ENCODE measurements at places on chromosomes 4 and X.

DNA sequence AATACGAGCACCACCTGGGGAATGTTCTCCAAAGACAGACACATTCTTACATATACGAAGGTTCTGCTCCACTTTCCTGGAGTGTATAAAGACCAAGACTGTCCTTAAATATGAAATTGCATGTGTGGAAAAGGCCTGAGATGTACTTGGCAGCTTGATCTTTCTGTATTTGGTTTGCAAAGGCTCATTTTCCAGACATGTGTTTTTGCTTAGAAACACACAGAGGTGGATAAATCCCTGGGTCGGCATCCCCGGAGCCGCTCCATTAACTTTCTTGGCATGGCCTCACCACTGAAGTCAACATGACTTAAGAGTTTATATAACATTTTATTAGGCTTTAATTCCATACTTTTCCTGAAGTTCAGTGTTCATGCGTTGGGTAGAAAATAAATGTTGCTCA lies 239.4 kb downstream of the LDB2 start:
- no peak for DNase-seq

DNA sequence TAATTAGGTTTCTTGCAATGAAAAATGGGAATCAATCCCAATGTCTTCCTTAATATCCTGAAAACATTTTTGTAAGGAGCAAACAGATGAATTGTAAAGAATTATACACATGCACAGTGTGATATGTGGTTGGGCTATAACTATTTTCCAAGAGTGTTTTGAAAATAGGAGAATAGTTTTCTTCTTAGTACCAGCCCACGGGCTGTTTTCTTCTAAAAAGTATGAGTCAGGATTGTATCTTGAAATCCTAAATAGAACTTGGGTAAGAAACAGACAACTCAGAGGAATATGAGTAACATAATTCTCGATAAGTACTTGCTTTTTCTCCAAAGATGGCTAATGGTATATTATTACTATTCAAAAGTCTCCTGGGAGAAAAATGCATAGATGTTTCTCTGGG lies 136.7 kb downstream of the MAGEC2 start:
- no peak for DNase-seq

- DNase-seq, result peak; percentile 42
Measured at GRCh38 chr4:165834116-165834515, 38.9 kb upstream of the TLL1 start.

DNA sequence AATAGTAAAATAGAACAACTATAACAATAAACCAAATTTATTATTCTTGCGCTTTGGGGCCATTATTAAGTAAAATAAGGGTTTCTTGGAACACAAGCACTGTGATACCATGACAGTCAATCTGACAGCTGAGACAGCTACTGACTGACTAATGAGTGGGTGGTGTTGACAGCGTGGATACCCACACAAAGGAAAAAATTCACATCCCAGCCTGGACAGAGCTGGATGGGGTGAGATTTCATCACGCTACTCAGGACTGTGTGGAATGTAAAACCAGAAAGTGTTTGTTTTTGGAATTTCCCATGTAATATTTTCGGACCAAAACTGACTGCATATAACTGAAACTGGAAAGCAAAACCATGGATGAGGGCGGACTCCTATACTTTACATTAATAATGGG lies 48.8 kb downstream of the IGFBP7 start:
- no peak for DNase-seq

DNA sequence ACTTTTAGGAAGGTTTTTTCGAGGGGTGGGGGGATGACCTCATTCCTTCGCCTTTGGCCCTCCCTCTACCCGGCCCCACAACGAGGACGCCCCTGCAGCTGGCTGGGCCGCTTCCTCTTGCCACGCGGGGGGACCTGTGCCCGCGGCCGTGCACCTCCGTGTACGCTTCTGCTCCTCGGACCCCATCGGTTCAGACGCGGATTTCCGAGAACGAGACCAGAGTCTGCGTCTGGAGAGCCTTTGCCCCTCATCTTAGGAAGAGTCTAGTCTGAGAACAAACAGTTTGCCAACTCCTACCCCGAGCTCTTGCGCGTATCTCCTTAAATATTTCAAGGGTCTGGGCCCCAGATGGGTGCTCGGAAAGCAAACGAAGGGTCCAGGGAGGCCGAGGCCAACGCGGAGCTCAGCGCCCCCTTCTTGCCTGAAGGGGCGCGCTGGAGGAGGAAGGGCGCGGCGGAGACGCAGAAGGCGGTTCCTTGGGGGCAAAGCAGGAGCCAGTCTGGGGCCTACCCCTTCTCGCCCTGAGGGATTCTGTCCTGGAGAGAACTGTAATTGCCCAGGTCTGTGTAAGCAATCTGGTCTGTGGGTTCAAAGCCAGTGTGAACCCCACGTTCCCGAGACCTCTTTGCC lies 3.9 kb upstream of the SFRP2 start:
- no peak for DNase-seq

DNA sequence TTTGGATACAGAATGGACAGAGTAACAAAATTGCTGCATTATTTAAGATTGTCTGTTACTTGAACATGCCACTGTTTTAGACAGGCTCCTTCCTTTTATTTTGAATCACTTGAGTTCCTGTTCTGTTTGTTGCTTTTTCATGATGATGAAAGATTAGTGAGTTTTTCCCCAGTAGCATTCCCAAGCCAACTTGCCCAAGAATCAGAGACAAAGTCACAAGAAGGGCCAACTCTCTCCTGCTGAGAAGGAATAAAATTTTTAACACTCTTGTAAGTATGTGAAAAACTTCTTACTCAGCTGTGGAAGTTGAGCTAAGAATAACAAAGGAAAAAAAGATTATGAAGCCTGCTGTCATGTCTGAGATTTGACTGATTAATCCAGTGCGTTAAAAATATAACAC lies 104.2 kb downstream of the KLHL8 start:
- no peak for DNase-seq

- DNase-seq, result no peak
Measured at GRCh38 chr4:186536285-186536684, 19.1 kb downstream of the MTNR1A start.

DNA sequence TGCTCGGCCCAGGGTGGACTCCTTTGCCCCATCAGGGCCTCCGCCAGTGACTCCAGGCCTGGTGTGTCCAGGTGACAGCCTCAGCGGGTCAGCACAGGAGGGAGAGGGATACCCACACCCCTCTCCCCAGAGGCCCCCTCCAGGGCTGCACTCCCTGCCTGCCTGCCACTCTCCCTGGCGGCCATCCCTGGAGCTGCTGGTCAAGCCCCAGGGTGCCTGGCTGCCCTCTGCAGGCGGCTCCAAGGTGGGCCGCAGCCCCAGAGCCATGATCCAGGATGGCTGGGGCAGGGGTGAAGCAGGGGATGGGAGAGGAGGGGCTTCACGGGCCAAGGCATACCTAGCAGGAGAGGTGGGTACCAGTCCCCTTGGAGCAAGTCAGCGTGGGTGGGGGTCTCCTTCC lies 3.8 kb downstream of the FGFRL1 start:
- DNase-seq, result no peak

Data from NCI-H1417 treated with DMSO at 0.1 percent for 48 hours (cell line).